ENCODE measurements at places on chromosomes 4 and X.

- DNase-seq, result no peak
Measured at GRCh38 chr4:74410272-74410671, 34.7 kb upstream of the AREG start.

DNA sequence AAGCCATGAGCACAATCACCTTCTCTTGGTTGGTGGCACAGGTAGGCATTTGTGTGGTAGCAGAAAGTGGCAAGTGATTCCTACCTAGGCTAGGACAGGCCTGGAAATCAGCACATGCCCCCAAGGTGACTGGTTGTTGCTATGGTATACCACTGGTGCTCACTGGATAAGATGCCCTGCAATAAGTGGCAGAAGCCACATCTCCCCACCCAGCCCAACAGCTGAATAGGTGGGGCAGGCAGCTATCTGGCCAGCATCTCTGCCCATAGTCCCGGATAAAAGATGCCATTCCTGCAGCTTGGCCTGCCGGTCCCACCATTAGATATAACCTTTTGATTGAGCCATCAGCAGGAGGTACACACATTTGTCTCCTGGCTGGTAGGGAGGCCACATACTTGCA lies 21.1 kb downstream of the AMER1 start:
- DNase-seq, result no peak

GRCh38 chrX:123422875-123423274 lies 238.8 kb downstream of the GRIA3 start:
- no peak for DNase-seq

DNA sequence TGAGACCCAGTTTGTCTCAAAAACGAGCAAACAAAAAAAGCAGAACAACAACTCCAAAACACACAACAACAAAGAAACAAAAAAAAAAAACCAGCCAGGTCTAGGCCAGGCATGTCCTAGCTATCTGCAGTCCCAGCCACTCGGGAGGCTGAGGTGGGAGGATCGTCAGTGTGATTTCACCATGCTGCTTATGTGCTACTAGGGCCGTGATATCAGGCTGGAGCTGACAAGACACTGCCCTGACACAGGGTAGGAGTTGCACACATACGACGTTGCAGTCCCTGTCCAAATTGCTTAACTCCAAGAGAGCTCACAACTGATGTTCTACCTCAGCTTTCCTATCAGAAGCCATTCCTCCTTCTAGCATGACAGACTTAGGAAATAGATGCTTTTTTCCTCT lies 204.9 kb downstream of the AASDH start:
- DNase-seq, result no peak

DNA sequence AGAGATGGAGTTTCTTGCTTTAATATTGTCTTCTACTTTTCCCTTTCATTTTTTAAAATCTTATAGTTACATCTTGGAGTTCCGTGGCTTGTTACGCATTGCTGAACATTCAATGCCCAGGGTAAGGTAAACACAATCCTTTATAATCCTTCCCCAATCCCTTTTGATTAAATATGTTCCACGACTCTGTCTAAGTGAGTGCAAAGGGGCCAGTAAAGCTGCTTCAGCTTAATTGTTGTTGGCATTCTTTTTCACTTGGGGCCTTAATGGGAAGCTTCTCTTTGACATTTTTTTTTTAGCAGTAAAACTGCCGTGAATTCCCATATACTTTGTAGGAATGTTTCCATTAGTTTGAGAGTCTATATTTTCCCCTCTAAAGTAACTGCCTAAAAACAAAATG lies 1028.1 kb downstream of the C4orf33 start:
- DNase-seq, result no peak

GRCh38 chrX:150587585-150588503 lies 19.4 kb downstream of the MTM1 start:
- DNase-seq, result no peak

- DNase-seq, result no peak
Measured at GRCh38 chr4:183106839-183107238, 7.8 kb downstream of the WWC2 start.

DNA sequence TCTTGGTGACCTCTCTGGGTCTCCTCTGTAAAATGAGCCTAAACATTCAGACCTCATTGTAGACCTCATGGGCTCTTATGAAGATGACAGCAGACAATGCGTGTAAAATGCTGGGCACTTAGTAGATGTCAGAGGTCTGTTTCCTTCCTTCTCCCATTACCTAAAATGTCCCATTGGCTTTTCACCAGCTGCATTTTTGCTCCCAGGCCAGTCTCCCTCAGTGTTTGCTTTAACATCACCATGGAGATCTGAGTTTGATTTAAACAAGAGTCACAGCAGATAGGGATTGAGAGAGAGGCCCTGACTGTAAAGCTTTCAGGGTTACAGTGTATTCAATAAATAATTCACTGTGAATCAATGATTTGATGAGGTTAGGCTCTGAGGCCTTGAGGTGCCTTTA lies 24.3 kb downstream of the PSAPL1 start:
- DNase-seq, result no peak

- no peak for DNase-seq
Measured at GRCh38 chr4:166838975-166839614, 395.2 kb downstream of the SPOCK3 start.

DNA sequence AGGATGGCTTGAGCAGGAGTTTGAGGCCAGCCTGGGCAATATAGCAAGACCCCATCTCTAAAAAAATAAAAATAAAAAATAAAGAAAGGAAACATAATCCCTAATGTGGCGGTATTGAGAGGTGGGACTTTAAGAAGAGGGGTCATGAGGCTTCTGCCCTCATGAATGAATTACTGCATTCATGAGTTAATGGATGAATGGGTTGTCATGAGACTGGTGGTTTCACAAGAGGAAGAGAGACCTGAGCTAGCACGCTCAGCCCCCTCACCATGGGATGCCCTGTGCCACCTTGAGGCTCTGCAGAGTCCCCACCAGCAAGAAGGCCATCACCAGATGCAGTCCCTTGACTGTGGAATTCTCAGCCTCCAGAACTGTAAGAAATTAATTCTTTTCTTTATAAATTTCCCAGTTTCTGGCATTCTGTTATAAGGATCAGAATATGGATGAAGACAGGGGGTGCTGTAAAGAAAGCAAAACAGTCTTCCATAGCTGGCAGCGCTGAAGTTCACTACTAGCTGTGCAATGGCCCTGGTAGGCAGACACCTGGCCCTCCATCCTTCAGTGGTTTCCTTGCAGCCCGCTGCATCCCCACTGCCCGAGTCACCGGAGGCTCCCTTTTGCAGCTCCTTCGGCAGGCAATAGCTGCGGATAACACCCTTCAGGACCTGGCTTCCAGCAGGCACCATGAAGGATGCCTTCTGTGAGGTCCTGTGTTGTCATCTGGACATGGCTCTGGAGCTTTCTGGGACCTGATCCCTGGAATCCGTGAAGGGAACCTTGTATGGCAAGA lies 44.8 kb upstream of the NSG1 start:
- no peak for DNase-seq

Data from KG1 (cell line).